HuH-7 (cell line): ENCODE measurements at places on chromosomes 4 and X.

GRCh38 chr4:76841026-76841425, 56.9 kb downstream of the SOWAHB start:
- no peak for DNase-seq

DNA sequence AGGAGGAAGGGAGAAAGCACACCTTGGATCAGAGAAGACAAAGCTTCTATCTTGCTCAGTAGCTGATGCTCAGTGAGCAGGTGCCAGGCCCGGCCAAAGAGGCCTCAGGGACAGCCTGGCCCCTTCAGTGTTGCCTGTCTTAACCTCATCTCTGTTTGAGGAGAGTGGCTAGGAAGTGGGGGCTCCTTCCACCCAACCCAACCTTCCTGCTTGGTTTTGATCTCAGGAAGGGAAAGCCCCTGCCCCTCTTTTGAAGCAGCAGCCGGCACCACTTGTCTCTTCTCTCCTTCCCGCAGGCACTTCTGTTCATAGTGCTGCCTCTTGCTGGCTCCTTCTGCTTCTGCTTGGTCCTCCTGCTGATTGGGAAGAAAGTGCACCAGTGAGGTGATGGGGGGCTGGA, 2.4 kb upstream of the AFF2 start:
- no peak for DNase-seq

DNA sequence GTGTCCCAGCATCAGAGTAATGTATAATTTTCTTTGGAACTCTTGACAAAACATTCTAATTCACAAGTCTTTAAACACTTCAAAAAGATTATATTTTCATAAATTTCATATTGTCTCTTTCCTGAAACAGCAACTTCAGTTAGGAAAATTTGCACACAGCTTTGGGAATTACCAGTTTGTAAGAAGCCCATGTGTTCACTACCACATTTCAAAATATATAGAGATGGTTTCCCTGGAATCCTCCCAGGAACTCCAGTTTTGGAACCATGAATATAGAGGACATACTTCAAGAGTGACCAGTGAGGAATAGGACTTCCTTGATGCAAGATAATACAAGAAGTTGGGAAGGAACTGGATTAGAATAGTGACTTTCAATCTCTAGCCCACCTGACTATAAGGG, 28.7 kb upstream of the HPGDS start:
- DNase-seq, result no peak

DNA sequence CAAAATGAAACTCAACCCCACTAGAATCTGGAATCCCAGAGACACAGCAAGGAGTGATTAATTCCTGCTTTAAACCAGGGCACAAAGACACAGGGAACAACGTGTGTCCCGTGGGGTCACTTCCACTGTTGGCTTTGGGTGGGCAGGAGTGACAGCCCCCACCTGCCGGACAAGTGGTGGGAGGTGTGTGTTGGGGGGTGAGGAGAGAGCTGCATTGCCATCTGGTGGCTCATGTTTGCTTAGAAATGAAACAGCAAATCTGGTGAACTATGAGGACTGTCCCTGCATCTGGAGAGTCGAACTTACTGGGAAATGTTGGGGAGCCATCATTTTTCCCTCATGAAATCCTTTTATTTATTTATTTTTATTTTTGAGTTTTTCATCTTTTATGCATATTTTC, 75.9 kb upstream of the AFAP1 start:
- peak; percentile 44 for DNase-seq

DNA sequence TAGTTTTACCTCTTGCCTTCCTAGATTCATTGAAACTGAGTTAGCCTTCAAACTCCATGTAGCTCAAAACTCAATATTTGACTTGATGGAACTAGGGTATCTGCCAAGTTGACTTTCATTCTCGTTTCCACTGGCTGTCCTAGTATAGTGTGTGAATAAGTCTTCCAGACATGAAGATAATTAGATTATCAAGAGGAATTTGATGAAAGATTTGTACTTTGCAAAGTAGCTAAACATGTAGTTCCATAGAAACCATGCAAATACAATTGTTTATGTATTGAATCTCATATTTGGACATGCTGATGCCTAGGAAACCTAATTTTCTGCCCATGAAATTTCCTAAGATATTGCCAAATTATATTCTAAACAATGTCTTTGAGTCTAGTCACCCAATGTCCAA, 297.5 kb downstream of the ARHGAP24 start:
- DNase-seq, result no peak

- DNase-seq, result peak; percentile 12
Observed at GRCh38 chr4:186190581-186191199, 677 bp upstream of the CYP4V2 start.

GRCh38 chrX:51242212-51242611, 90.4 kb upstream of the NUDT10 start:
- no peak for DNase-seq

DNA sequence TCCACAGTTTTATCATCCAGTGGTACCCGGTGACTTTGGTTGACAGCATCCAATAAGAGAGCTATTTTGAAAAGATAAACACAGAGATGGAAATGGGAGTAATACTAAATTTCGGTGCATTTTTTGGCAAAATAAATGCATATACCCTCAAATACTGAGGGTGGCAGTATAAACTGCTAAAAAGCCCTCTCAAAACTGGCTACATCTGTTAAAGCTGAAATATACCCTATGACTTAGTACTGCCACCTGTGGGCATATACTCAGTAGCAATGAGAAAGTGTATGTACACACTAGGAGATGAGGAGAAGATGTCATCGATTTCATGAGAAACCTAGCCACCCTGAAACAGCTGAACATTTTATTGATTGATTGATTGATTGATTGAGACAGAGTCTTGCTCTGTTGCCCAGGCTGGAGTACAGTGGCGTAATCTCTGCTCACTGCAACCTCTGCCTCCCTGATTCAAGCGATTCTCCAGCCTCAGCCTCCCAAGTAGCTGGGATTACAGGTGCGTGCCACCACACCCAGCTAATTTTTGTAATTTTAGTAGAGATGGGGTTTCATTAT, 12.2 kb upstream of the TMEM128 start:
- peak; percentile 52 for DNase-seq

GRCh38 chr4:141851246-141851891, 215.0 kb downstream of the IL15 start:
- DNase-seq, result no peak

DNA sequence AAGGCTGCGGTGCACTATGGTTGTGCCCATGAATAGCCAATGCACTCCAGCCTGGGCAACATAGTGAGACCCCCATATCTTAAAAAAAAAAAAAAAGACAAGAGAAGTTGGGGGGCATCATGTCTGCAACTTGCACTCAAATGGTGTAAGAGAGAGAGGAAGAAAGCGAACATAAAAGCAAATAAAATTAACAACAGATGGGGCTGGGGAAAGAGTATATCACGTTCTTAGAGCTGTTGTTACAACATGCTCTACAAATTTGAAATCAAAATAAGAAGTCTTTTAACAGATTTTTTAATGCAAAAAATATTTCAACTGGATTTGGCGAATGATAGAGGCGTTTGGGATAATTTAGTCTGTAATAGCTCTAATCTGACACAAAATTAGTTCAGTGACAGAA, 144.9 kb downstream of the FNIP2 start:
- no peak for DNase-seq

- no peak for DNase-seq
Observed at GRCh38 chr4:1378559-1379231, 27.5 kb downstream of the NKX1-1 start.

DNA sequence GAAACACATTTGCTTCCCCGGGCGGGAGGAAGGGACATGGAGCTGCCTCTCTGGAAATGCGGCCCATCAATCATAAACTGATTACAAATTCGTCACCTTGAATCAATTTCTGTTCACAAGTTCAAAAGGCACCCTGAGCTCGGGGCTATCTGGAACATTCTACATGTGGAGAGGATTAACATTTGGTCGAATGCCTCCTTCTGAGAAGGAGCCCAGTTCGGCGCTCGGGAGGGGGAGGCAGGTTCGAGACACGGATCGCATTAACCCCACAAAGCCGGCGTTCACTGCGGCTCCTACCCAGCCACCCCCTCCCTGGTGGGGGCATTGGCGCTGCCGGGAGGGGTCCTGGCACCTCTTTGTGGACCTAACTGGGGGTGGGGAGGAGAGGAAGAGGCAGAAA, 108.0 kb downstream of the CPZ start:
- DNase-seq, result no peak

- DNase-seq, result no peak
Observed at GRCh38 chrX:55593296-55593695, 29.9 kb upstream of the FOXR2 start.

GRCh38 chrX:78333521-78333920, 6.1 kb upstream of the CYSLTR1 start:
- no peak for DNase-seq

DNA sequence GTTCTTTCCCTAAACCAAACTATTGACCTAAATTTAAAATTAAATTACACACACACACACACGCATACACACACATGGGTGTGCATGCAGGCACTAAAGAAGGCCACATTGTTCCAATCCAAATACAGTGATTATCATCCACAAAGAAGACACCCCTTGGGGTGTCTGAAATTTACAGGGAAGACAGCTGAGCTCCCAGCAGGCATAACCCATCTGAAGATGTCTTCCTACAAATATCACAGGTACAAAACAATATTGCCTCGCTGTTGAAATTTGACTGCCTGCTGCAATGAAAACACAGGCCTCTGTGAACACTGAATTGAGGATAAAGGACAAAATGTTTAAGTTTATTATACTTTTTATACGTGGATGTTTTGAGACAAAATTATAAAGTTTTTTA, 50.2 kb upstream of the SLC7A11 start:
- no peak for DNase-seq

- DNase-seq, result no peak
Observed at GRCh38 chr4:53121264-53121865, 244.5 kb downstream of the SCFD2 start.

DNA sequence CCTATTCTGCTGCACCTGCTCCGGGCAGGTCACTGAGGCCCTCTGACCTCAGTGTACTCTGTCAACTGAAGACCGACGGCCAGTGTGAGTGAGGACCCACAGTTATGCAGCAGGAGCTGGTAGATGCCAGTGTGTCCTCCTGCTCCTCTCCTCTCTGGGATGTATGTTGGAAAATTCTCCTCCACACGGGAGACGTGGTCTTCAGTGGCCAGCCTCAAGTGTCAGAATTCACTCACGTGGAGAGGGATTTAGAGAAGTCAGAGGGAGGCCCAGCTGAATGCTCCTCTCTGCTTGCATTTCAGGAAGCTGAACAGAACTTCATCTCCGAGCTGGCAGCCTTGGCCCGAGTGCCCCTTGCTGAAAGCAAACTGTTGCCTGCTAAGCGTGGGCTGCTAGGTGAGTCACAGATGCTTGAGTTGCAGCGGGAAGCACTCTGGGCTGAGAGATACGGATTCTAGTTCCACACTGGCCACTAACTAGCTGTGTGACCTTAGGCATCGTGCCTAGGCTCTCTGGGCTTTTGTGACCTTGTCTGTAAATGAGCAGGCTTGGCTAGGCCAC, 83.6 kb downstream of the CRMP1 start:
- no peak for DNase-seq

- peak; percentile 34 for DNase-seq
Observed at GRCh38 chr4:168877511-168878491, 132.3 kb downstream of the CBR4 start.

GRCh38 chr4:52600275-52600674, 58.8 kb downstream of the USP46 start:
- no peak for DNase-seq

DNA sequence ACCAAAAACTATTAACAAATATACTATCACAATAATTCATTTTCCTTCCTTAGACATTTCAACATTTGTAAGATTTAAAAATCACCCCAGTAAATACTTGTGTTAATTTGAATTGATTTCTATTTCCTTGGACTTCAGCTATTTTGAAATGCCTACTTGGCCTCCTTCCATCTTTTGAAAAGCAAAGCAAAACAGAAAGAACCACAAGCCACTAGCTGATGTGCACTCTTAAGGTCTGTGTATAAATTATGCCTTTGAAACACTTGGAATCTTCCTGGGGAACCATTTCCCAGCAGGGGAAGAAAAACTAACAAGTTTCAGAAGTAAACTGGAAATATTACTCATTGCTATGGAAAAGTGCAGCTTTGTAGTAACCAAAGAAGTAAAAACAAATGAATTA, 139.8 kb downstream of the CLCN4 start:
- DNase-seq, result no peak

DNA sequence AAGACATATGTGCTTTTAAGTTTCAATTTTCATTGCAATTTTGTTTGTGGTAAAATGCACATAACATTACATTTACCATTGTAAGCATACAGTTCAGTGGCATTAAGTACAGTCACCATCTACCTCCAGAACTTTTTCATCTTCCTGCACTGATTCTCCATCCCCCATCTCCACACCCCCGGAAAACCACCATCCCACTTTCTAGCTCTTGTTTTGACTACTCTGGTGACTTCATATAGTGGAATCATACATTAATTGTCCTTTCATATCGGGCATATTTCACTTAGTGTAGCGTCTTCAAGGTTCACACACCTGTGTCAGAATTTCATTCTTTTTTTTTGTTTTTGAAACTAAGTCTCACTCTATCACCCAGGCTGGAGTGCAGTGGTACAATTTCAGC, 143.5 kb downstream of the GPR143 start:
- DNase-seq, result no peak

DNA sequence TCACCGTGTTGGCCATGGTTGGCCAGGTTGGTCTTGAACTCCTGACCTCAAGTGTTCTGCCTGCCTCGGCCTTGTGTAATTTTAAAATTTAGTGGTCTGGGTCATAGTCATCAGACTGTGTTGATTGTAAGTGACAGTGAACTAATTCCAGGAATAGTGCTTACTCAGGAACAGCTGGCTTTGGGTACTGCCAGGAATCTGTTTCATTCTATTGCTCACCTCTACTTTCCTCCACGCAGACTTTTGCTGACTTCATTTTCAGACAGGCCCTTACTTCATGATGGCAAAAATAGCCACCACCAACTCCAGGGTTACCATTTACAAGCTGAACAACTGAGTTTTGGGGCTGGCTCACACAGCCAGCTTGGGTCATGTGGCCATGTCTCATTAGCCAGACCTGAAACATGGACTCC, 54.6 kb downstream of the FNIP2 start:
- no peak for DNase-seq

GRCh38 chr4:62912531-62912930, 1496.7 kb downstream of the TECRL start:
- no peak for DNase-seq
